ENCODE measurements at places on chromosomes 12 and 14.

GRCh38 chr14:58584383-58584782 is 53.4 kb upstream of the DACT1 start:
- DNase-seq: no peak

DNA sequence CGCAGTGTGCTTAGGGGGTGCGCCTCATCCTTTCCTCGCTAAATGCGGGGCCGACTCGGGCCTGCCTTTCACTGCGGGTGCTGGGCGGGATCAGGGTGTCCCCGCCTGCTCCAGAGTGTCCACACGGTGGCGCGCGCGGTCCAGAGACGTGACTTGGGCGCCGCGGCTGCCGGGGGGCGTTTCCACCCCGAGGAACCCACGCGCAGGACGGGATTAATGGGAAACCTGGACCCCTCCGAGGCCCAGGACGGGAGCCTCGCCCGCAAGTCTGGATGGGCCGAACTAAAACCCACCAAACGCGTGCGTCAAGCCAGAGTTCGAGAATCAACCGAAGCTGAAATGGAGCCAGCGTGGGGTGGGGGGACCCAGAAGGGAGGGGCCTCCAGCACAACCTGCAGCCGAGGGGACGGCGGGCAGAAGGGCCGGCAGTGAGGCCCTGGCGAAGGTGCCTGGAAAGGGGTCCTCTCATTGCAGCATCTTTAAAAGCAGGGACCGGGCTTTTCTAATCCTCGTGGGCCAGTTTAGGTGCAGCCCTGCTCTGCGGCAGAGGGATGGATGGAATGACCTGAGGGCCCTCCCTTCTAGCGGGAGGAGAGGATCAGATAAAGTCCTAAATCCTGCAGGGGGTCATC is 93.3 kb downstream of the NINJ2 start:
- peak; percentile 92 for DNase-seq

- no peak for DNase-seq
These were observed 181.7 kb downstream of the GALC start for GRCh38 chr14:87811246-87811645.

DNA sequence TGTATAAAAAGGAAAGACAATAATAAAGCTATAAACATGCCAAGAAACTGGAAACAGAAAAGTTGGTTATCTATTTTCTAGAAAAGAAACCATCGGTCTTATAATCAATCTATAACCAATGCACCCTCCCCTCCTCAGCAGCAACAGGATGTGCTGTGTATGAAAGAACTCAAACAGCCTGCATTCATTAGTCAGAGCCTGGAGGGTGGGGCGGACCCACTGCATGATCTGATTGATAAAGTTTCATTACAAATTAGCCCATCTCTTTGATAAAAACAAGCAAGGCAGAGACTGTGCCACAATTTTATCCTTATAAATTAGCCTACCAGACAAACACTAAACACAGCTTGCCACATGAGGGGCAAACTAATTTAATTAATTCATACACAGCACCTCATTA is 448.1 kb downstream of the BCAT1 start:
- DNase-seq: no peak

DNA sequence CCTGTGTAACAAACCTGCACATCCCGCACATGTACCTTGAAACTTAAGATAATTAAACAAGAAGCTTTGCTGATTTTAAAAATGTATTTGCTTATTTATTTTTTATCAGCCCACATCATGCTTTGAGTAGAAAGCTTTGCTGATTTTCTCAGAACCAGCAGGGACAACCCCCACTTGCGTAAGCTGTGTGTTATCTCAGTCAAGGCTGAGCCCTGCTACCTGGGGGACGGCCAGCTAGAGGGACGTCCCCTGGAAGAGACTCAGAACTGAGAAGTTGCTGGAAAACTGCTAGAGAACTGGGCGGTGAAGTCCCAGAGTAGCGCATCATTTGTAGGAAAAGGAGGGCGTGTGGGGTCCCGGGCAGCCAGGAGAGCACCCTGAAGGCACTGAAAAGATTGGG is 4.1 kb upstream of the PLEK2 start:
- DNase-seq: no peak

GRCh38 chr14:89848165-89848564 is 106.4 kb downstream of the EFCAB11 start:
- DNase-seq: no peak

DNA sequence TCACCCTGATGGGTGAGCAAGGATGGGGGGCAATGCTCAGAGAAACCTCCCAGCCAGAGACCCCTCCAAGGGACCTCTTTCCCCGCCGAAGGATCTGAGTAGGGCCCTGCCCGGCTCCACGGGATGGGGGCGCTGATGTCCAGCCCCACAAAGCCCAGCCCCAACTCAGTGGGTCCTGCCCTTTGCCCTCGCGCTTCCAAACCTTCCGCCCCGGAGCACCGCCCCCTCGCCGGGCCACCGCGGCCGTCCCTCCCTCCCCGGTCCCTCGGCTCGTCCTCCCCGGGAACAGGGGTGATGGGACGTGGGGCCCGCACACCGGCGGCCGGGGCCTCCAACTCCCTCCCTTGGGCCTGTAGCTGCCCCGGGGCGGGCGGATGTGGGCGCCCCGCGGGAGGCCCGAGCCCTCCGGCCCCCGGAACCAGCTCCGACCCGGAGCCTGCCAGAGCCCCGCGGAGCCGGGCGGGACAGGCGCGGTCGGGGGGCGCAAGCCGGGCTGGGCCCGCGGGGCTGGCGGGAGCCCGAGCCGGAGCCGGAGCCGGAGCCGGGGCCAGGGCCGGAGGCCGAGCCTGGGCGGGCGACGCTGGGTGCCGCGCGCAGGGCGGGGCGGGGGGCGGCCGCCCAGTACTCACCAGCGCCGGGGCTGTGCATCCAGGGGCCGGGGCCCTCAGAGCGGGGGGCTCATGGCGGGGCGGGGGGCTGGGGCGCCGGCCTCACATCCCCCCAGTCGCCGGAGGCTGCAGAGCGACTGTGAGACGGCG is 386 bp downstream of the HDAC7 start:
- DNase-seq: no peak

Measured in activated T-cell treated with anti-CD3 and anti-CD28 coated beads for 1 hour (primary cell).